Right atrium auricular region (tissue), 2 donors: ENCODE measurements at places on chromosomes 13 and 19. TPM values are rescaled to one million over a fixed set of nuclear protein-coding genes. Genes with fewer than 3 reads are reported as not detected.
A peak's percentile ranks its signal among the peaks of the same experiment; 100 is the strongest.

The CEACAM3 gene
- total RNA-seq, result not detected

DNA sequence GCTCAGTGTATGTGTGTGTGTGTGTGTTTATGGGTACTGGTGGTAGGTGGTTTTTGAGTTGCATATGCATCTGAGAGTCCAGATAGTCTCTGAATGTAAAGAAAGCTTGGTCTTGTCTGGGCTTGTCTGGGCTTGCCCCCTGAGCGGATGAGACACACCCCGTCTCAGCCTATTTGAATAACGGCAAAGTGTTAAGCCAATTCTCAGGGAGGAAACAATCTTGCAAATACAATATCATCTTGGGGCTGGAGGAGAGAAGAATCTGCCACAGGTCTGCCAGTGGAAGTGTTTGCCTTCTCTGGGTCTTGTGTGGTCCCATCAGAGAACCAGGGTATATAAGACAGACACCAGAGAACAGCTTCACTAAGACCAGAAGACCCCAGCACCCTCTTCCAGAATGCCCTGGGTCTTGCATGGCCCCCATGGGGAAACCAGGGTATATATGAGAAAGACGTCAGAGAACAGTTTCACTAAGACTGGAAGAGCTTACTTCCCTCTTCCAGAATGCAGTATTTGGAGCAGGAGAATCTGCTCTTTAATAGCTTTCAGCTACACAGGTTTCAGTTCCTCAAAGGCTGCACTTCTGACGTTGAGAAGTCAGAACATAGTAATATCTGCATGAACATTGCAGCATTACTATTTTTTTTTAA lies 13.3 kb downstream of the CD70 start:
- DNase-seq, result no peak

The CGB1 gene
- not detected for total RNA-seq

The CCDC106 gene
- total RNA-seq, result 30.0 TPM

The TUBA3C gene
- total RNA-seq, result not detected

The ZNF541 gene
- total RNA-seq, result 0.20 TPM

DNA sequence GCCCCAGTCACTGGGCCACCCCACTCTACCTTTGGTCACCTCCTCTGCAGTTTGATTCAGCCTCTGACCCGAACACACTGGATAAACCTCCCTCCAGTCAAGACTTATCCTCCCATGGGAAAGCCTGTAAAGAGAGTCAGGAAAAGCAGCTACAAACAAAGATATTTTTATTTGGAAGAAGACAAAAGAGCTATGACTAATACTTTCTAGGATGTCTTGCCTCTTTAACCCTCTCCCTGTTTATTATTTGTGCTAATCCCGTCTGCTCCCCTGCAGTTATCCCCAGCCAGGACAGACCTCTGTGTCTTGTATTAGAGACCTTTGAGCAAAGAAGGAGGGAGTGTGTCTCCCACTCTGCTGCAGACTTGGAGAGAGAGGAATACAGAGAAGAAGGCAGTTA lies 178.3 kb downstream of the EFNB2 start:
- DNase-seq, result no peak

DNA sequence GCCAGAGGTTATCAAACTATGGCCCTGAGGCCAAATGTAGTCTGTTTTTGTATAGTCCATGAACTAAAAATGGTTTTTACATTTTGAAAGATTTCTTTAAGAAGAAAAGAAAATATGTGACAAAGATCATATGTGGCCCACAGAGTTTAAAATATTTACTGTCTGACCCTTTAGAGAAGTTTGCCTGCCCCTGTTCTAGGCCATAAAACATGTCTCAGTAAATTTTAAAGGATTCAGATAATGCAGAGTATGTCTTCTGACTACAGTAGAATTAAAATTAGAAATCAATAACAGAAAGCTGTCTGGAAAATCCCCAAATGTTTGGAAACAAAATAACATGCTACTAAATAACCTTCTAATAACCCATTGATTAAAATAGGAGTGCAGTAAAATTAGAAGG lies 86.3 kb downstream of the KCNRG start:
- DNase-seq, result no peak

The ITM2B gene
- total RNA-seq, result 570 TPM

DNA sequence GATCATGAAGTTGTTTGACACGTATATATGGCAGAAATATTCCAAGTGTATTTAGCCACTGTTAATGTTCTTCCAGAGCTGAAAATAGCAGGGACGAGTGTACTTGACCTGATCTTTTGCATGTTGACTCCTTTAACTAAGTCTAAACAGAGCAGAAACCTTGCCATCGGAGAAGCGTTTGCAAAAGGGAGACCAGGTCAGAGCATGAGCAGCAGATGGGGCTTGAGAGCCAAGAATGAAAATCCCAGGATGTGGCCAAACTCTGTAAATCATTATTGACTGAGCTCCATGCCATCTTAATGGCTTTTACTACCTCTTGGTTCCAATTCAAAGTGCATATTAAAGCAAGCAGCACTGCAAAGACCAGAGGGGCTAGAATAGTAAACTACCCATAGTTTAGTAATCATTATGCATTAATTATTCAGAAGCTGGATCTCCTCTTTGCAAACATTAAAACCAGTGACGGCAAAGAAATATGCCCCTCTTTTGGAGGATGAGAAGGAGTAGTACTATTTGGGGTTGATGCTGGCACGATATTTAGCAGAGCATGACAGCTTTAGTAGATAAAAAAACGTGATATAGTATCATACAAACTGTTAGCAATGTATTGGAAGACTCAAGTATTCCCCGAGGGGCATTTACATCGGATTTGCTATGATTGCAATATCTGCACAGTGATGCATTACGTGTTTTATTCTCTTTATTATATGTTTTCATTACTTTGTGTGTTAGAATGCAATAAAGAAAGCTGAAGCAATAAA lies 55.7 kb downstream of the FAM216B start:
- DNase-seq, result no peak

- DNase-seq, result no peak
Observed at GRCh38 chr13:33208290-33209220, 77.0 kb downstream of the STARD13 start.

GRCh38 chr19:42261763-42262162 lies 6.8 kb upstream of the ERF start:
- no peak for DNase-seq

The FSD1 gene
- total RNA-seq, result not detected

GRCh38 chr19:2719920-2720776 lies 1.0 kb downstream of the DIRAS1 start:
- DNase-seq, result no peak

GRCh38 chr13:23007426-23007825 lies 173.4 kb upstream of the SGCG start:
- no peak for DNase-seq

GRCh38 chr13:110012102-110012739 lies 225.8 kb upstream of the IRS2 start:
- no peak for DNase-seq

GRCh38 chr19:1494115-1494815 lies 3.3 kb downstream of the REEP6 start:
- no peak for DNase-seq

GRCh38 chr13:106101201-106101600 lies 434.3 kb downstream of the EFNB2 start:
- no peak for DNase-seq

DNA sequence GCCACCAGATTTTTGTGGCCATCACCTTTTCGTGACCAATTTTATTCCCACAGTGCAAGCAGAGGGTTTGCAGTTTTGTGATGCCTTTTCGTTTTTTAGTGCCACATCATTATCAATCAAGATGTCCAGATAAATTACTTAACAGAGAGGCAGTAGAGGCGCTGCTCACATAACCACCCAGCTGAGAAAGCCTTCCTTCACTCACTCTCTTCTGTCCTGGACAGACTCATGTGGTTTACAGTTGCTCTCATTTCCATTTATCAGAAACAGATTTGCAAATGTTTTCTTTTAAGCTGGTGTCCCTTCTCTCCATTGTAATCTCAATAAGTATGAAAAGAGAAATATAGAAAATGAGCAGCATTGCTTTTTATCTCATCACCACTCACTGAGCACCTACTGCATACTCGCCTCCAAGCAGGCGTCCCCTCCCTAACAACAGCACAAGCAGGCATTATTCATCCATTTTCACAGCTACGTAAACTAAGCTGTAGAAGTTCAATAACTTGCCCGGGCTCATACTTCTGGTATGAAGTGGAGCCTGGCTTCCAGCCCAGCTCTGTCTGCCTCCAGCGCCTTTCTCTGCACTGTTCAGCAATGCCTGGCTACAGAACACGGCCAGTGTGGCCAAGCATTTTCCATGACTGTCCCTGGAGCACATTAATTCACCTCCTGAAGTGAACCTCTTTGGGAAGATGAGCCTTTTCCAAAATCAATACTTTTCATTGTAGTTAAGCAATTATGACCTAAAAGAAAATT lies 34.6 kb upstream of the KATNAL1 start:
- DNase-seq, result peak; percentile 84

The ZNF470 gene
- total RNA-seq, result 1.9 TPM

GRCh38 chr13:33535061-33535460 lies 249.5 kb upstream of the STARD13 start:
- no peak for DNase-seq

GRCh38 chr13:99416411-99417121 lies 84.7 kb upstream of the TM9SF2 start:
- no peak for DNase-seq

GRCh38 chr13:38309397-38309796 lies 40.3 kb upstream of the UFM1 start:
- no peak for DNase-seq

GRCh38 chr13:30107121-30107520 lies 200.2 kb downstream of the KATNAL1 start:
- no peak for DNase-seq

- DNase-seq, result peak; percentile 77
Observed at GRCh38 chr19:47729468-47729798, 15.9 kb upstream of the NOP53 start.

- peak; percentile 98 for DNase-seq
Observed at GRCh38 chr19:46788262-46788967, at the start of gene SLC1A5. Gene SLC1A5, minus strand, starts transcription at chr19:46788594. Its CDS starts 629 bp downstream, at chr19:46787965.

- DNase-seq, result no peak
Observed at GRCh38 chr13:42864952-42865767, 83.8 kb downstream of the FAM216B start.

DNA sequence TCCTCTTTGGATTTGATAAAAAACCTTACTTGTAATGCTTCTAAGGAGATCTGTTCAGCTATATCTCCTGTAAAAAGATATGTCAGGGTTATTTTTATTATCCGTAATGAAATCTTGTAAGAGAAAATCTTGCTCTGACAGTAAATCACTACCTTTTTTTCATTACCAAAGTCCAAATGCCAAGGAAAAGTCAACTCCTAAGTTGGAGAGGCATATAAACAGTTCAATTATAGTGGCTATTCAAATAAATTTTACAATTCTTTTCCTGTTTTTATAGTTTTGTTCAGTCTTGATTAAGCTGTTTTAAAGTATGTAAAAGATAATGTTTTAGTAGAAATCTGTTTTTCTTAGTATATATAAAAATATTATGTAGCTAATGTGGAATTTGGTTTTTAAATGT lies 9.0 kb downstream of the KCTD4 start:
- DNase-seq, result no peak

The ZNF69 gene
- total RNA-seq, result 6.3 TPM

The ZNF415 gene
- total RNA-seq, result 14.1 TPM

DNA sequence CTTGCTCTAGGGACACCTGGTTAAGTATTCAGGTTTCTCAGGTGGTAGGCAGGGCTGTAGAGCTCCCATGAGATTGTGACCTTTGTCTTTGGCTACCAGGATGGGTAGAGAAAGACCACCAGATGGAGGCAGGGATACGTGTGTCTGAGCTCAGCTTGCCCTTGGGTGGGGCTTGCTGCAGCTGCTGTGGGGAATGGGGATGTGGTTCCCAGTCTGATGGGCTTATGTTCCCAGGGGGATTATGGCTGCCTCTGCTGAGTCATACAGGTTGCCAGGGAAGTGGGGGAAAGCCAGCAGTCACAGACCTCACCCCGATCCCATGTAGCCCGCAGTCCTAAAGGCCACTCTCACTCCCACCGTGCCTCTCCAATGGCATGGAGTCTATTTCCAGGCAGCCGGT lies 659.9 kb upstream of the KLF12 start:
- no peak for DNase-seq
